ENCODE measurements at places on chromosomes 3 and 15. TPM values are rescaled to one million over a fixed set of nuclear protein-coding genes. Genes with fewer than 3 reads are reported as not detected.

TYRO3 gene
- 0.63 TPM for total RNA-seq

KLHL40 gene
- total RNA-seq, result not detected

TMEM158 gene
- total RNA-seq, result 0.16 TPM

PPP2R3A gene
- 0.28 TPM for total RNA-seq

FBXL2 gene
- 0.39 TPM for total RNA-seq

GOLGA6L4 gene
- 4.0 TPM for total RNA-seq

CEP19 gene
- 1.6 TPM for total RNA-seq

GMPPB gene
- 54.5 TPM for total RNA-seq

ITIH1 gene
- not detected for total RNA-seq

ITGA11 gene
- total RNA-seq, result 0.07 TPM

TXNRD3 gene
- 4.0 TPM for total RNA-seq

SEMA7A gene
- total RNA-seq, result 3.9 TPM

C3orf70 gene
- not detected for total RNA-seq

SLC6A1 gene
- not detected for total RNA-seq

CHRNB4 gene
- not detected for total RNA-seq

CELF6 gene
- 1.8 TPM for total RNA-seq

COLQ gene
- 7.2 TPM for total RNA-seq

PCSK6 gene
- 1.1 TPM for total RNA-seq

MNS1 gene
- total RNA-seq, result not detected

TMCO5A gene
- not detected for total RNA-seq

UBE2E2 gene
- total RNA-seq, result 8.5 TPM

GRIP2 gene
- not detected for total RNA-seq

C15orf62 gene
- 0.60 TPM for total RNA-seq

OR5K2 gene
- total RNA-seq, result not detected

ABI3BP gene
- 0.66 TPM for total RNA-seq

All from T-cell (primary cell).